ENCODE measurements at places on chromosomes 2 and 18.

- DNase-seq: no peak
Observed at GRCh38 chr2:136658201-136658600, 107.1 kb upstream of the THSD7B start.

DNA sequence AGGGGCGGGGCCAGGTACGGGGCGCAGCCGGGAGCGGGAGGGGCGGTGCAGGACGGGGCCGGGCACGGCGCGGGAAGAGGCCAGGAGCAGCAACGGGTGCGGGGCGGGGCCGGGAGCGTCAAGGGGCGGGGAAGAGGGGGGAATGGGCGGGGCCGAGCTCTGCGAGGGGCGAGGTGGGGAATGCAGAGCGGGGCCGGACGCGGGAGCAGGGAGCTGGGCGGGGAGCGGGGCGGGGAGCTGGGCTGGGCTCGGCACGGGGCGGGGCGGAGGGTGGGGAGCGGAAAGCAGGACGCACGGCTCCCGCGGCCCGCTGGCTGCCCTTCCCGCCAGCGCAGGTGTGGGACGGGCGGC lies at the start of gene IMPA2:
IMPA2 (plus strand) TSS at position 316 of the 351 bp plus-strand sequence. CDS start 163 bp downstream, outside the sequence.
- no peak for DNase-seq

GRCh38 chr18:40414155-40414754 lies 1540.8 kb upstream of the PIK3C3 start:
- no peak for DNase-seq

- DNase-seq: no peak
Observed at GRCh38 chr2:121287146-121287798, 2.3 kb upstream of the TFCP2L1 start.

GRCh38 chr2:155815851-155816250 lies 516.7 kb downstream of the NR4A2 start:
- peak; percentile 67 for DNase-seq

GRCh38 chr18:61991201-61991600 lies 98.4 kb upstream of the RNF152 start:
- DNase-seq: no peak

DNA sequence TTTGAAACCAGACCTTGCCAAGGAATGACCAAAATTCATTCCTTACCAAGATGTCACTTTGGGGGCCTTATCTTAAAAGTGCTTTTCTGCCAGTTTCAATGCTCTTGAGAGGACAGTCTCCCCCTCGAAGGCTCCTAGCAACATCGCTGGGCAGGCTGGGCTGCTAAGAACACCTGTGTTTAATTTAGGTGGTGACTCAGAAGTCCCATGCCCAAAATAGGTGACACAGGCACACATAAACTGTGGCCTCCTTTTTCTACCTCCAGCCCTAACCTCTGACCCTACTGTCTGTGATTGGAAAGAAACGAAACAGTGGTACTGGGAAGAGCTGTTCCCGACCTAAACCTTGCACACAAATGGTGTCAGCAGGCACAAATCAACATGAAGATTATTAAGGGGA lies 28.7 kb upstream of the ROCK2 start:
- no peak for DNase-seq

- no peak for DNase-seq
Observed at GRCh38 chr18:55635439-55635838, 47.4 kb upstream of the TCF4 start.

DNA sequence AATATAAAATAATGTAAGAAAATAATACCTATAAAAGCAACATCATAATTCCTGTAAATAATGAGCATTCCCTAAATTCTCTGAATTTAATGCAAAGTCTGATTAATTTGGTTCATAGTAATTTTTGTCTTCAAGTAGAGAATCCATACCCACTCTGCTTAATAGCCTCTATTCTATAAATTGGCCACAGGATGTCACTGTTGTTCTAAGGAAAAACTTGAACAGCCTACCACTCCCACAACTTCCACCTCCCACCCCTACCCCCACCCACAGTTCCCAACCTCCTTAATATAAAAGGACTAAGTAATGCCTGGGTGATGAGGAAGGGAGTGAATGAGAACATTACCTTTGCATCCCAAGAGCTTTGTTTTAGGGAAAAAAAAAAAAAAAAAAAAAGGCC lies 27.2 kb upstream of the BBS5 start:
- DNase-seq: peak; percentile 29

GRCh38 chr2:160751021-160751420 lies 257.4 kb upstream of the RBMS1 start:
- DNase-seq: no peak

DNA sequence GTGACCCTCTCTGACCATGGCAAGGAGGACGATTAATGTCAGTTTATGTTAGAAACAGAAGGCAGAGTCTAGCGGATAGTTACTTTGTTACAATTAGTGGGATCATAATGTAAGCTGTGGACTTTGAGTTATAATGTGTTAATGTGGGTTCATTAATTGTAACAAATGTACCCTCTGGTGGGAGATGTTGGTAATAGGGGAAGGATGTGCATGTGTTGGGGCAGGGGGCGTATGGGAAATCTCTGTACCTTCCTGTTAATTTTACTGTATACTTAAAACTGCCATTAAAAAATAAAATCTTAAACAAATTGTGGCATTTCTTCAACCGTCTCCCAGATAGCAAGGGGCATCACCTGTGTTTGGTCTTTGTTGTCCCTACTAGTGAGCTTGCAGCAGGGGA lies 4.8 kb downstream of the UBE2F start:
- no peak for DNase-seq

GRCh38 chr2:84958135-84959059 lies 12.6 kb upstream of the KCMF1 start:
- no peak for DNase-seq

- DNase-seq: no peak
Observed at GRCh38 chr2:172215172-172215935, 112.7 kb upstream of the DLX2 start.

GRCh38 chr2:69102041-69102593 lies 89.1 kb downstream of the ANTXR1 start:
- no peak for DNase-seq

DNA sequence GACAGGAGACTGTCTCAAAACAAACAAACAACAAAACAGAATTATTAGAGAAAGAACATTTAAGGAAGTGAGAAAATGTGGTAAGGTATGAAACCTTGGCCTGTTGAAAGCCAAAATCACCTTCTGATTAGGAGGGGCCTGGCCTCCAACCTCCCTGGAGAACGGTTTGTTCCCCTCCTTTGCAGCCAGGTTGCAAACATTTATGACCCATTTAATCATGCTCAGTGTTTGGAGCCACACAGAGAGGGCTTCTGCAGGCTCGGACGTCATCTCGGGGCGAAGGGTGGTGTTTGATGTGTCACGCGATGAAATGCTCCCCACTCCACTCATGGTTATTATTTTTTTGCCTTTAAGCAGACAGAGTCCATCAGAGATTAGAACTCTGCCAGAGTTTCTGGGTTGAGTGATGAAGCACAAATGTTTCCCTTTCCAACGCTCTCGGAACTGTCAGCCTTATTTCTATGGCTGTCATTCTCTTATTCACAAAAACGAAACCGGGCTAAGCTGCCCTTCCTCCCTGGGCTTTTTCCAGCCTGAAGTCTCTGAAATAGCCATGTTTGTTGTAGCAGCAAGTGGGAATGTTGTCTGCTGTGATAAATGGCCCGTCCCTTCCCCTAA lies 33.6 kb upstream of the ROCK2 start:
- no peak for DNase-seq

DNA sequence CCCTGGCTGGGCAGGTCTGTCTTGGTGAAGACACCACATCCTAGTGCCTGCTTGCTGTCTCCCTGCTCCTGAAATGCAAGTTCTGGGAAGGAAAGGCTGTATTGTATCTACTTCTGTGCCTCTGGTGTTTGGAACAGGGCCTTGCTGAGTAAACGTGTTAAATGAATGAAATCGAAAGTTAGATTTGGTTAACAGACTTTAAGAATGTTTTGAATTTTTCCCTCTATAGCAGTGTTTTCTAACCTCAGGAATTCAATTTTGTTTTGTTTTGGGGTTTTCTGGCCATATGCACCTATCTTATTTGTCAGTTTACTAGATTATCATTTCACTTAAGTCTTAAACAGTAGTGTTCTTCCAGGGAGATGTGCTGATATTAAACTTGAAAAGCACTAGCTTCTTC lies 20.7 kb downstream of the FARP2 start:
- no peak for DNase-seq

DNA sequence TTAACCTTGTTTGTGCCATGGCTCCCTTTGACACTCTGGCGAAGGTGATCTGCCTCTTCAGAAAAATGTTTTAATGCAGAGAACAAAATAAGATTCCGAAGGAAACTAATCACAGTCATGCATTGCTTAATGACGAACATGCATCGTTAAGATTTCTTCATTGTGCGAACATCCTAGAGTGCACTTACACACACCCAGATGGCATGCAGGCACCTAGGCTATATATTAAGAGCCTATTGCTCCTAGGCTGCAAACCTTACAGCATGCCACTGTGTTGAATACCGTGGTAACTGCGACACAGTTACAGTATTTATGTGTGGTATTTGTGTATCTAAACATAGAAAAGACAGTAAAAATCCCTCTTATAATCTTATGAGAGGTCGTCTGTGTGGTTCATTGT lies 8.3 kb downstream of the ASAP2 start:
- no peak for DNase-seq

DNA sequence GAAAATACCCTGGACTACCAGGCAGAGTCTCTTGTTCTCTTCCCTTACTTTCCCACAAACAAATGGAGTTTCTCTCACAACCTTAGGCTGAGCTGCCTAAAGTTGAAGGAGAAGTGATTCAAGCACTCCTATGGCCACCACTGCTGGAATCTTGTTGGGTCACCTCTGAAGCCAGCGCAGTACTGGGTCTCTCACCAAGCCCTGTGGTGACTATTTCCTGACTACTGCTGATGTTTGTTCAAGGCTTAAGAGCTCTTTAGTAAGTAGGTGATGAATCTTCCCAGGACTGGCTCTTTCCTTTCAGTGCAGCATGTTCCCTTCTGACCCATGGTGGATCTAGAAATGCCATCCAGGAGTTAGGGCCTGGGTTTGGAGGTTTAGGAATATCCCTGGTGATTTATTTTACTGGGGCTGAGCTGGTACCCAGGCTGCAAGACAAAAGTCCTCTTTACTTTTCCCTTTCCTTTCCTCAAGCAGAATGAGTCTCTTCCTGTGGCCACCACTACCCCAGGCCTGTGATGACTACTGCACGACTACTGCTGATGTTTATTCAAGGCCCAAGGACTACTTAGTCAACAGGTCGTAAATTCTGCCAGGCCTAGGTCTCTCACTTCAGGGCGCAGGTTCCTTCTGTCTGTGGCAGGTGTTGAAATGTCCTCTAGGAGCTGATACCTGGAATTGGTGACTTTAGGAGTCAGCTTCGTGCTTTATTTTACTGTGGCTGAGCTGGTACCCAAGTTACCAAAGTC lies 121.8 kb downstream of the SLC4A10 start:
- no peak for DNase-seq

- peak; percentile 67 for DNase-seq
Observed at GRCh38 chr2:3264010-3264744, 113.4 kb downstream of the EIPR1 start.

GRCh38 chr2:215590010-215590745 lies 154.3 kb upstream of the FN1 start:
- DNase-seq: no peak

Measured in WERI-Rb-1 (cell line).